ENCODE measurements at places on chromosomes 2 and 18.

- no peak for DNase-seq
Measured at GRCh38 chr2:235642446-235643098, 148.7 kb downstream of the AGAP1 start.

- no peak for DNase-seq
Measured at GRCh38 chr2:223887127-223887526, 49.7 kb upstream of the AP1S3 start.

- no peak for DNase-seq
Measured at GRCh38 chr2:43754180-43754579, 19.7 kb upstream of the DYNC2LI1 start.

GRCh38 chr2:69456950-69457445 is 19.8 kb upstream of the NFU1 start:
- DNase-seq: no peak

GRCh38 chr2:70479816-70480215 is 73.8 kb downstream of the TGFA start:
- no peak for DNase-seq

DNA sequence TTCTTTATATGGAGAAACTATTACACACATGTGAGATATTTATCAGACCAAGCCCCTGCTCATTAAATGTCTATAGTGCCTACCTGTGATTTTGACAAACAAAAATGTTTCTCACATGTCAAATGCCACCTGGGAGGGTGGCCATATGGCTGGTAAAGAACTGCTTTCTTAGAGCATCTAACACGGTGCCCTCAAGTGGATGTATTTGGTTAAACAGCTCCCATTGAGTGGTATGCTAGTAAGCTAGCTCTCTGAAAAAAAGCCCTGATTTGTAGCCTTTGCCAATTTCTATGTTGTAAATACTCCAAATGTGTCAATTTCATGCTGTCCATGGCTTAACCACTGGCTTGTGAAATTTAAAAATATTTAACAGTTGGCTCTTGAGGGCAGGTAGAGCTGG is 94.6 kb downstream of the PMAIP1 start:
- DNase-seq: no peak
